ENCODE measurements at places on chromosomes 7 and 10.

GRCh38 chr10:64658528-64658927 is 1137.3 kb downstream of the REEP3 start:
- no peak for DNase-seq
- no peaks in the 10 kb centered on the region for H3K36me3 ChIP-seq
- H3K27ac ChIP-seq = no peak overlapping the region

GRCh38 chr10:809671-810350 is 120.3 kb upstream of the DIP2C start:
- peaks cover 70% of the 10 kb centered on the region for H3K36me3 ChIP-seq
- H3K4me1 ChIP-seq = peaks cover 2% of the 10 kb centered on the region
- H3K27ac ChIP-seq = no peak overlapping the region
- no peaks in the 10 kb centered on the region for H3K27me3 ChIP-seq

DNA sequence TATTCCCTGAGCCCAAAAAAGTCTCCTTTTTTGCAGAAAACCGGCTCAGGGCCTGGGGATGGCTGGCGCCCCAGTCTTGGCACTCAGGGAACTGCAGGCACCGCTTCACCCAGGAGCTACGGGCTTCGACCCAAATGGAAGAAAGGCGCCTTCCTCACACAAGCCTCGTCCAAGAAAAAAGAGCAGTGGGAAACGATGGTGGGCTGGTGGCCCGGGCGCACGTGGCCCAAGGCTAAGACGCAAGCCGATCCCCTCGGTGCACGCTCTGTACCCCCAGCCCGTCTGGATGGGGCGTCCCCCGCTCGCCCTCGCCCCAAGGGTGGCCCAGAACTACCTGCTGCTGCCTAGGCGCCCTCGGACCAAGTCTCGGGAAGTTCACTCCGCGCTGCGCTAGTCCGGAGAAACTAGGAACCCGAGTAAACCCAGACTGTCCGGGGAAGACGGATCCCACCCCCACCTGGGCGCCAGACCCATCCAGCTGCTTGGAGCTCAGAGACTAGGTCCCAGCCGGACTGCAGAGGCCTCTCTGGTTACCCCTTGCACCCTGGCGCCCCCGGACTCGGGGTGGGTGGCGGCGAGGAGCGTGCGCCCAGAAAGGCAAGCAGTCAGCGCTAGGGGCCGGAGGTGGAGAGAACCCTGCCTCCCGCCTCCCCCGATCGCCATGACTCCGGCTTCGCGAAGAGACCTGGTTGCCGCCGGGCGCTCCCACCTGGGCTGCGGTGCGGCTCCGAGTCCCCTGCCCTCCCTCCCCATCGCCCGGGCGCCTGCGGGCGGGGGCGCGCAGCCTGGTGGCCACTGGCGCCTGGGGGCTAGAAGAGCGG is 76.4 kb downstream of the CALN1 start:
- peak overlapping the region; percentile 46 for H3K4me3 ChIP-seq
- H3K27me3 ChIP-seq = peaks cover 20% of the 10 kb centered on the region
- DNase-seq = no peak
- no peak overlapping the region for H3K27ac ChIP-seq
- H3K36me3 ChIP-seq = no peaks in the 10 kb centered on the region
- H3K4me1 ChIP-seq = no peaks in the 10 kb centered on the region

DNA sequence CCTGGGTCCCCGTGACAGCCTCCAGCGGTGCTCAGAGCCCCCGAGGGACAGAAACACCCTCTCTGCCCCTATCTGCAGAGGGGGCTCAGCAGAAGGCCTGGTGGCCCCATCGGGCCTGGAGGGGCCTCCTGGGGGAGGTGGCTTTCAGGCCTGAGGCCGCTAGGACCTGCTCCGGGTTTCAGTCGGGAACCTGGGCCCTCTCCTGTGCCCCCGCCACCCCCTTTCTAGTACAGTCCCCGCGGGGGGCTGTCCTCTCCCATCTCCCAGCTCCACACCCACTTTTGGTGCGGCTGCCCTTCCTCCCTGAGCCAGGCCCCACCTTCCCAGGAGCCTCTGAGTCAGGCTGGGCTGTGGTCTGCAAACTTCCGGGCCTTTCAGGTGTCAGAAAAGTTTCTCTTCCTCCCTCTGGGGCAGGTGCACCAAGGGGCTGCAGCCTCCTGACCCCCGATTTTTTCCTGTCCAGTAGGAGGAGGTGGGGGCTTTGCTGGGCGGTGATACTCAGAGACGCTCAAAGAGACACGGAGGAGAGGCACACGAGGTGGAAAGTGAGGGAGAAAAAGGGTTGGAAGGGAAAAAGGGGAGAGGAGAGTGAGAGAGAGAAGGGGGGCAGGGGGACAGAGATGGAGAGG is 692 bp downstream of the CARD11 start:
- H3K27me3 ChIP-seq = no peaks in the 10 kb centered on the region
- H3K36me3 ChIP-seq = no peaks in the 10 kb centered on the region
- peaks cover 14% of the 10 kb centered on the region for H3K4me1 ChIP-seq
- H3K4me3 ChIP-seq = peak overlapping the region; percentile 78
- peak; percentile 62 for DNase-seq

DNA sequence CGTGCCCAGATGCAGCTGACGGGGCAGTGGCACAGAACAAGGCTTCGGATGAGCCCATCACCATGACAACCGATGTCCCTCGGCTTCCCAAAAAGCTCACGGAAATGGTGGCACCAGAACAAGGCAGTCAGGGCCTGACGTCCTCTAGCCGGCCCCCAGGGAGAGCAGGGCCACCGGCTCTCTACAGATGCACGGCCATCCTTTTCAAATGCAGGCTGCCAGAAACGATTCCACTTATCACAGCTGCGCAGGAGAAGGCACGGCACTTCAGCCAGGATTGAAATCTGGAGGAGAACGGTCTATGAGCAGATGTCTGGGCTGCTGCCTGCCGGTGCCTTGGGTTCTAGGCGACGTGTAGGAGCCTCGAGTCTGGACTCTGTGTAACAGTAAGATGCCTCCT is 223.8 kb downstream of the ZMYND11 start:
- no peaks in the 10 kb centered on the region for H3K4me1 ChIP-seq
- no peaks in the 10 kb centered on the region for H3K27me3 ChIP-seq
- no peak overlapping the region for H3K27ac ChIP-seq
- peaks cover 7% of the 10 kb centered on the region for H3K36me3 ChIP-seq
- no peak overlapping the region for H3K4me3 ChIP-seq

GRCh38 chr7:127928852-127929251 is 102.4 kb downstream of the LRRC4 start:
- H3K4me1 ChIP-seq = no peaks in the 10 kb centered on the region
- no peak for DNase-seq
- no peak overlapping the region for H3K4me3 ChIP-seq

All from T-cell (primary cell).